ENCODE measurements at places on chromosomes 1 and 21.
A peak's percentile ranks its signal among the peaks of the same experiment; 100 is the strongest.

- DNase-seq, result no peak
Observed at GRCh38 chr1:183911285-183911684, 106.4 kb downstream of the RGL1 start.

DNA sequence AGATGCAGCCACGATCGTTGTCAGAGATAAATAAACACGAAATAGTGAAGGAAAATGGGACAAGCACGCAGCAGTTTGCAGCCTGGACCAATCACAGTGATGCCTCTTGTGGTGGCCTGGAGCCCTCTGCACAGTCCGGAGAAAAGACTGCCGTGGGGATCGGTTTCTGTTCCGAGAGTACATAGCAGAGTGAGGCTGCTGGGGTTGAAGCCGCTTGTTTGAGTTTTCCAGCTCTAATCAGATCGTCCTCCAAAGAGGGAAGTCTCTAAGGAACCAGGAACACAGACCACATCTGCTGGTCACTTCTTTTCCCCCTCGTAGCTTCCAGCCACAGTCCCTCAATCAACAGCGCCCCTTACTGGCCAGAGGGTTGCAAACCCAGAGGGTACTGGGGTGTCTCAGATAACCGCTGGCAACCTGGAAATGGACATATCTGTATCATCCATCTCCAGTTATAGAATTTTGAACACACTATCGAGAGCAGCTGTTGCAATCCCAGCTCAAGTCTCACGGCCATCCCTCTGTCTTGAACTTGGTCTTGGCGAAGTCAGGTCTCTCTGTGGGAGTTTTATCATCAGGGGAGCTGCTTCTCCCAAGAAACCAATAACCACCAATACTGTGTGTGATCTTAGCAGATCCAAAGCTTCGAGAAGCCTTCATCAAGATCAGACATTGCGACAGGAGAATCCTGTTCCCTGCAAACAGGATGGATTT lies 57.4 kb downstream of the OLIG1 start:
- DNase-seq, result no peak

DNA sequence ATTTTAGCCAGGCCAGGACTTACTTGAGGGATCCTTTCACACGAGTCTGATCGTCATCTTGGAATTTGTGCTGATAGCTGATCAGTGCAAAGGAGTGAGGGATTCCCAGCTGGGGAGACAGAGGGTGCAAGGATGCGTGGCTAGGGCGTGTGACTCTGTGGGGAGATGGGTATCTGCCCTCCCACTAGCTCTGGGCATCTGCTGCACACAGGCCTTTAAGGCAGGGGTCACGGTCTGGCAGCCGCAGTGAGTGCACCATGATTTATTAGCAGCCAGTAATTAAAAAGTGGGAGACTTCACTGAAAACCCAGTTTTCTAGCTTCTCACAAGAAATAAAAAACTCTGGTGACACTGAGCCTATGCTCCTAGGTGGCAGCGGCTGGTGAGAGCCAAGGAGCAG lies 20.4 kb downstream of the THAP3 start:
- no peak for DNase-seq

- DNase-seq, result no peak
Observed at GRCh38 chr21:45525910-45526306, 16.3 kb downstream of the SLC19A1 start.

DNA sequence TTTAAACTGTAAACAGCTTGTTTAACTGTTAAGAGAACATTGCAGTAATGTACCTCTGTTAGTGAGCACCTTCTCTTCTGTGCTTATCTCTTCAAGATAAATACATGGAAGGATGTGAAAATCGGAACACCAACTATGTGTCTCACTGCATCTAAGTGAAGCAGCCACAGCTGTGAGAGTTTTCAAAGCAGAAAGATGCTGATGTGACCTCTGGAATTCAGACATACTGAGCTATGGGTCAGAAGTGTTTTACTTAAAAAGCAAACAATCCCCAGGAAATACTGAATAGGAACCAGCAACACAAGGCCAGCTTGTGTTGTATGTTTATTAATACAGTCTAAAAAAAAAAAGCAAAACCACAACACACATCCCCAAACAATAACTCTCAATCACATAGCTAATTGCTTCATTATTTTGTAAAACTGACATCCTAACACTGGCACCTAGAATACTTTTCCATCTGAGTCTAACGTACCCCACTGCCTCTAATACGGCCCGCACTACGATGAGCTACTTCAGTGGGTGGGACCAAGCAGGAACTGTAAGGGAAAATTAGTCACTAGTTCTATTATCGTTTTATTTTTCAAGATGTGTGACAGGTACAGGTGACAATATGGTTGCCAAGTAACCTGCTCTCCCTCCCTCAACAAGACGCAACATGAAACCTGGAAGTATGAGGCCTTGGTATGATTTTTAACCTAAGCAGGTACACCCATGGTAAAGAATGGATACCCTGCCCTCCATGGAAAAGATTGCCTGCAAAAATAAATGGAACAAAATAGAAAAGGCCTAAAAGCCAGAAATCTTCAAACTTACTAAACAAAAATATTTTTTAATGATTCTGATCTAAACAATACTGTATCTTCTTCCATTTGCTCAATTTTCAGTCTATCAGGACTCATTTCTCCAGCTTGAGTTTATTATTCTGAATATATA lies 13.9 kb downstream of the ERRFI1 start:
- no peak for DNase-seq

GRCh38 chr1:205827623-205828022 lies 14.6 kb upstream of the SLC41A1 start:
- no peak for DNase-seq

GRCh38 chr1:173190101-173190936 lies 16.8 kb downstream of the TNFSF4 start:
- no peak for DNase-seq

DNA sequence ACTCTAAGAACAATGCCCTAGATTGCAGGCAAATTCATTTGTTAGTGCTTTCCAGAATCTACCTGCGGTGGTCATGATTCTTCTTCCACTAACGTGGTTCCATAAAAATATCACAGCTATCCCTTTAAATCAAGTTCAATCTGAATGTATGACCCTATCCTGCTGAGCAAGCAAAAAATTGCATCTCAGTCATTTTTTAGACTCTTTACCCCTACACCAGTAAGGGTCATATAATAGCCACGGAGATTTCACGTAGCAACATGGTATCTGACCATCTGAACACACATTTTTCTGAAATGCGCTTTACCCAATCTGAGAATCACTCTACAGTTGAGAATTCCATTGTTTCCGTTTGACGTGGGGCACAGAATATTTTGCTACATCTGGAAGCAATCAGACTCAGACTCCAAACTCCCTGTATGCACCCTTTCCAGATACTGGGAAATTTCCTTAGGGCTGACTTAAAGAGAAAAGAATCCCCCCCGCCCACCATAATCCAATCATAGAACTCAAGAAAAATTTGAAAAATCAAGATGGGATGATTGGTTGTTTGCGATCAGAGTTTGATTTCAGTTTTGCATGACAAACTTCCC lies 699.2 kb upstream of the ZP4 start:
- DNase-seq, result no peak

GRCh38 chr1:174580801-174581200 lies 133.0 kb downstream of the GPR52 start:
- no peak for DNase-seq

GRCh38 chr1:72891976-72892375 lies 609.6 kb upstream of the NEGR1 start:
- no peak for DNase-seq

DNA sequence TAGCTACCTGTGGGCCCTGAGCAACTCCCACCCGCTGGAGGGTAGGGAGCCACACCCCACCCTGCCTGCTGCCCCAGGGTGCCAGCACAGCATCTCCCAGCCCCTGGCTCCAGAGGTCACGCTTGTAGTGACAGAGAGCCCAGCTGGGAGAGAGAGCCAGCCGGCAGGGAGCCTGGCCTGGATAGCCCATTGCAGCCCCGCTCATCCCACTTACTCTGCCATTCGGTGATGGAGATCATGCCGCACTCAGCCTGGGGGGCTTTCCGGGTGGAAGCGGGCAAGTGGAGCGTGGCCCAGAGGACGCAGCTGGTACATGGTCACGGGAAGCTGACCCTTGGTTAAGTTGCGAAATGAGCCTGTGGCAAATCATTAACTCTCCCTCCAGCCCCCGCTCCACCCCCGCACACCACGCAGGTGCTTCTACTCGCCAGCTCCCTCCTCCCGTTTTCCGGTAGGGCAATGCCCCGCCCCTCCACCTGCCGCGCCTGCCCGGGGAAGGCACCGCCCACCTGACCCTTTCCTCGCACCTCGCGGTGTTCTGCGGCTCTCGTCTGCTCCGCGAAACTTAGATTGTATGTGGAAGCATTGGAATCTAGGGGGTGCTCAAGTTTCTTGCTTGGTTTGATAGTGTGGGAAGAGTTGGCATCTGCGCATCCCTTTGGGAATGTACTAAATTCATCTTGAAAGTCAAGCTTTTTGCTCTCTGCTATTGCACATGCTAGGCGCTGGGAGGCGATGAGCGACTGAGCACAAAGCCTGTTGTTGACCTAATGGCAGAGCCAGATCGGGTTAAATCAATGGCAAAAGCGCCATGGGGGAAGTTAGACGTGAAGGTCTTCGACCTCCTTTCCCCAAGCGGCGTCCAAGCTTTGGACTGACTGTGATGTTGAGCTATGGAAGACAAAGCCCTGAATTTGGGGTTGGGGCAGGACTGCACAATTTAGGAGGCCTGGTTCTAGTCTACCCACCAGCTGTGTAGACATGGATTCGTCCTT lies at the start of gene GOLT1A:
Gene GOLT1A, minus strand, starts transcription at position 321 of the 995 bp plus-strand sequence. Its CDS starts 82 bp downstream, at position 239.
- peak; percentile 36 for DNase-seq

- no peak for DNase-seq
Observed at GRCh38 chr1:101247404-101248287, 10.8 kb downstream of the S1PR1 start.

DNA sequence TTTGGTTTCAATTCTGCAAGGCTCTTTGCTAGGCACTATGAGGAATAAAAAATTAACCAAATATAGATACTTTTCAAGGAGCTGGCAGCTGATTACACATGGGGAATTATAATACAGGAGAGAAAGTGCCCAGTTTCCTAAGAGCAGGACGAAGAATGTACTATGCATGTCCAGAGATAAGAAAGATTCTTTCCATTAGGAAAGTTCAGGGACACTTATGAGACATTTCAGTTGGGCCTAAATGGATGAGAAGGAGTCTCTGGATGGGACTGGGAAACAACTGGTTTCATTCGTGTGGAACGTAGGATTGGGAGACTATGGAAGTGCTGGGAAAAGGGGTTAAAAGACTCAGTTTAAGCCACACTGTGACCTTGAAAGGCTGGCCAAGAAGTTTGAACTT lies 63.5 kb upstream of the MROH9 start:
- DNase-seq, result no peak

DNA sequence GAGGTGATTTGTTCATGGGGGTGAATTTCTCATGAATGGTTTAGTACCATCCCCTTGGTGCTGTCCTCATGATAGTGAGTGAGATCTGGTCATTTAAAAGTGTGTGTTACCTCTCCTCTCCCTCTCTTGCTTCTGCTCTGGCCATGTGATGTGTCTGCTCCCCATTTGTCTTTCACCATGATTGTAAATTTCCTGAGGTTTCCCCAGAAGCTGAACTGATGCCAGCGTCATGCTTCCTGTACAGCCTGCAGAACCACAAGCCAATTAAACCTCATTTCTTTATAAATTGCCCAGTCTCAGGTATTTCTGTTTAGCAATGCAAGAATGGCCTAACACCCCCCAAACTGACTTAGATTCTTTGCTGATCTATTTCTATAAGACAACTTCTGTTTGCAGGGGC lies 249.4 kb upstream of the B3GALT2 start:
- no peak for DNase-seq

DNA sequence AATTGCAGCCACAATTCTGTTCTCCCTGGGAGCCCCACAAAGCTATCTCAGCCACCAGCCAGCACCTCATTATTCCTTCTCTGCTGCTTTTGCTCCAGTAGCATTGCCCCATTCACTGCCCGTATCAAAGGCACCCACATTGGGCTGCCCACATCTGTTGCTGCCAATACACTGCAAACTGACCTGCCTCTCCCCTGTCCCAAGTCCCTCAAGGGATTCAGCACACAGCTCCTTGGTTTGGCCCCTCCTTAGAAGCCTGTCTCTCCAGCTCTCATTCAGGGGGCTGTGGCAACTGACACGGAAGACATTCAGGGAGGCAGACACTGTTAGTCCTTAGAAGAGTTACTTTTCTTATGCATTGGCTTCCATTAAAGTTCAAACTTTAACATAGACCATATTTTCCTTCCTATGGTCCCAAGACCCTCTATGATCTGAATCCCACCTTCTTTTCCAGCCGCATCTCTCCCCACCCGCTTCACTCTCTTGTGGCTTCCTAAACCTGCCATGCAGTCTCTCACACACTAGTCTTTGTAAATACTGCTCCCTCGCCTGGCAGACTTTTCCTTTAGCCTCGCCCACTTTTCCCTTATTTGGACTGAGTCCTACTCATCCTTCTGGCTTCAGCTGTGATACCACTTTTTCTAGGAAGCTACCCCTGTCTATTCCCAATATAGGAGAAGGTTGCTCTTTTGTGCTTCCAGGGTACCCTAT lies 19.3 kb upstream of the KLHDC8A start:
- DNase-seq, result no peak

GRCh38 chr1:150389650-150390049 lies 25.7 kb downstream of the RPRD2 start:
- DNase-seq, result no peak

DNA sequence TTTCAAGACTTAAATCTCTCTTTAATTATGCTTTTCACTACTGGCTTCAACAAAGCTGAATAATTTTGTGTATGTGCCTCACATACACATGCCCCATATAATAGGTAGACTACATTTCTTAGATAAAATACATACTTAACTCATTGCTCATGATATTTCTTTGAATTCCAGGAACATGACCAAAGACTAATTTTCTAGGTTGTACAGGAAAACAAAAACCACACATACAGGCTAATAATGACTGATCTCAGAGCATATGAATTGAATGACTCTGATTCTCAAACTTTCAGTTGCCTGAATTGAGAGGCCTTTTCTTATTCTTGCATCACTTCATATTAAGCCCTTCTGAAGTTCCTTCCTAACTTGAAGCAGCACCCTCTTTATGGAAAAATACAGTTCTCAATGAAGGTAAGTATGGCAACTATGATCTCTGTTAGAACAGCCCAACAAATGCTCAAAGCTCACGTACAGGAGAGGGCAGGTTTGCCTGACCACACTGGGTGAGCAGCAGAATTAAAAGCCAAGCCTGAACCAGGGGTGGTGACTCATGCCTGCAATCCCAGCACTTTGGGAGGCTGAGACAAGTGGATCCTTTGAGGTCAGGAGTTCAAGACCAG lies 22.6 kb upstream of the UAP1 start:
- DNase-seq, result no peak

- DNase-seq, result no peak
Observed at GRCh38 chr1:248810000-248810726, 15.6 kb downstream of the SH3BP5L start.

- DNase-seq, result no peak
Observed at GRCh38 chr1:112628516-112628915, 8.9 kb downstream of the CAPZA1 start.

GRCh38 chr1:186887203-186887602 lies 58.5 kb downstream of the PLA2G4A start:
- no peak for DNase-seq

GRCh38 chr1:174105086-174105485 lies 54.2 kb upstream of the RABGAP1L start:
- DNase-seq, result no peak

- DNase-seq, result no peak
Observed at GRCh38 chr1:164604541-164604940, 45.6 kb downstream of the PBX1 start.

- DNase-seq, result no peak
Observed at GRCh38 chr1:171313319-171313834, 606 bp upstream of the FMO4 start.

- DNase-seq, result no peak
Observed at GRCh38 chr1:11198851-11199594, 9.9 kb downstream of the ANGPTL7 start.

- DNase-seq, result no peak
Observed at GRCh38 chr1:169724168-169724567, 9.7 kb downstream of the SELE start.

Data from cortex of kidney (tissue), 1 donor.